ENCODE measurements at places on chromosomes 3 and 15.

DNA sequence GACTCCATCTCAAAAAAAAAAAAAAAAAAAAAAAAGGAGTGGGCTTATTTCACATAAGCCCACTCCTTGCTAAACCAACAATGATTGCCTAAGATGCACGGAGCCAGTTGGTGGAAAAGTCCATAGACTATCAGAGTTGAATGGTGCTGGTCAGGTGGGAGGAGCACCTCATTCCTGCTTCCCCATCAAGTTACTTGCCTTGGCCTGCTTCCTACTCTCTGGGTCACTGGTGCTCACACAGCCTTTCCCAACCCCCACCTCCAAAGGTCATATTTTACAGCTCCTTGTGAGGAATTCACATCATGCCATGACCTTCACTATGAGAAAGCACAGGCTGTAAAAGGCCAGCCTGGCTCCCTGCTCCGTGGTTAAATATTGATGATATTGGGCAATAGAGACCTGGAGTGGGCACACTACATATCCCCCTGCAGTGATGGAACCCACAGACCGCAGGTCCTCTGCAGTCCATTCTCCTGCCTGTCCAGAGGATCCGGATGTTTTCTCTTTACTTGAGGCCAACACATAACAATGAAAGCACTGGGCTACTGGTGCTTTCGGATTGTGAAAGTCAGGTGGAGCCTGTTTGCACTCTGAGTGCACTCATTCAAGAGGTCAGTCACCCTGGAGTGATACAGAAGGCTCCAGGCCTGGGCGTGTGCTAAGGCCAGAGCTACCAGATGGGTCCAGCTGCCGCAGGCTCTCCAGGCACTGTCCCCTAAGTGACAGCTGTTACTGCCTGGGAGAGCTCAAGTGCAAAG is at the start of gene SLC51B:
SLC51B (plus strand) TSS at position 664 of the 758 bp plus-strand sequence. CDS start 4,618 bp downstream, outside the sequence.
- DNase-seq = no peak

GRCh38 chr3:115062009-115062408 is 85.1 kb downstream of the ZBTB20 start:
- no peak for DNase-seq

DNA sequence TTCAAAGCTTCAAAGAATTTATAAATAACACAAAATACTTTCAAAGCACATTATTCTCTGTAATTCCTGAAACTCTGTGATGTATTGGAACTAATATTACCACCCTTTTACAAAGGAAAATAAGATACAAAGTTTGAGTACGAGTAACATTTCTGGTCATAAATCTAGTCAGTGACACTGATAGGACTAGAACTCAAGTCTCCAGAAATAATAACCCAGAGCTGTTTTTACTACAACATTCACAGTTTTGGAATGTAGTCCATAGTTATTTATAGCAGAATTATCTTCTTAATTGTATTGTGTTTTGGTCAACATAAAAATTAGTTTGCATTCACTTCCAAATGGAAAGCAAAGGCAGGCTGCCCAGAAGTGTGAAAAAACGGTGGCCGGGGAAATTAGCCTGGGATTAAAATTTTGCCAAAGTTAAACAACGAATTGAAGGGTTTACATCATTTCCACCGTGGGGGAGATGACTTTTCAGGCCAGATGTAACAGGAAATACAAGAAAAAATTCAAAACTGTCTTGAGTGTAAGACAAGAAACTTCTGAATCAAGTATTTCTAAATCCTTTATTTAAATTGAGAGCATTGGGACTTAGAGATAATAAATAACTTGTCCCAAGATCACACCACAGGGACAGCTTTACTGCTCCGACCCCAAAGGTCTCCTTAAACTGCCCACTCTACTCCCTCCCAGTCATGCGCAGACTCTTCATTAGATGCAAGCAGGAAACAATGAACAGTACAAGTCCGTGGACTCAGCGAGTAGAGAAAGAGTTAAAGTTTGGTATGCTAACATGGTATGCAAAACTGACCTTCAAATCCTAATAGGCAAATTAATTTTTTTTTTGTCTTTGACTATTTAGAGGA is 74.3 kb upstream of the VGLL4 start:
- DNase-seq = no peak

DNA sequence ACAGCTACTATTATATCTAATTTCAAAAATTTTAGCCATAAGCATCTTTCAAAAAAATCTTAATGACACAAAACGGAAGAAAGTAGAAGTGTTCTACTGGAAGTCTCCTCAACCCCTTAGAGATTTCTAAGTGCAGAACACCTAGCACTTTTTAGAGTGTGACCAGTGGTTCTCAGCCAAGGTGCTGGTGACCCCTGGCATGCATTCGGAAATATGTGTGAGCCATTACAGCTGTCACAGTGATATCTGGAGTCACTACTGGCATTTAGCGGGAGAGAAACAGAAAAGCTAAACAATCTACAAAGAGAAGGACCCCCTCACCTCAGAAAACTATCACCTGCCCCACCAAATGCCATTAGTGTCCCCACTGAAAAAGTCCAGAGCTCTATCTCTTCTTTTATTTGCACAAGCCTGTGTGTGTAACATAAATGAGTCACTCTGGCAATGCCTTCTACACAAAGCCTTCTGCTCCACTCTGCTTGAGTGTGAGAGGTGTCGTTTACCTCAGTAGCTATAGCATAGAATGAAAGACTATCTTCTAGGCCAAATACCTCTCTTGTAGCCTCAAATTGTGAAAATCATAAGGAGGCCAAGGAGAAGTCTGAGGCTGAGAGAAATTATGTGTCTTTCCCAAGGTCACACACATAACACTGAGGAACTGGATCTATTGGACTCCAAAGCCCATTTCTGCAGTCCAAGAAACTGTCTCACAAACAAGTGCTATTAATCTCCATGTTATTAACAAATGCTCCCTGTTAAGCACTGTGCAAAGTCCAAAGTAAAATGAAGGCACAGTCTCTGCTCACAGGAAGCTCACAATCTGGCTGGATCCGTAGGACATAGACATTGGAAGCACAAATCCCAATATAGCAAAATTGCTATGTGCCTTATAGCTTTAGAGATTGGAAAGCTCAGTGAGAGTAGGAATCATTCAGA is 28.5 kb upstream of the KCNMB2 start:
- DNase-seq = no peak

- DNase-seq = no peak
Measured at GRCh38 chr15:60087561-60087960, 83.5 kb downstream of the FOXB1 start.

- no peak for DNase-seq
Measured at GRCh38 chr15:67172172-67172571, 82.3 kb downstream of the AAGAB start.

GRCh38 chr3:59895972-59896371 is 846.1 kb upstream of the CFAP20DC start:
- DNase-seq = no peak

GRCh38 chr3:169026543-169027182 is 636.8 kb downstream of the MECOM start:
- DNase-seq = peak; percentile 66

DNA sequence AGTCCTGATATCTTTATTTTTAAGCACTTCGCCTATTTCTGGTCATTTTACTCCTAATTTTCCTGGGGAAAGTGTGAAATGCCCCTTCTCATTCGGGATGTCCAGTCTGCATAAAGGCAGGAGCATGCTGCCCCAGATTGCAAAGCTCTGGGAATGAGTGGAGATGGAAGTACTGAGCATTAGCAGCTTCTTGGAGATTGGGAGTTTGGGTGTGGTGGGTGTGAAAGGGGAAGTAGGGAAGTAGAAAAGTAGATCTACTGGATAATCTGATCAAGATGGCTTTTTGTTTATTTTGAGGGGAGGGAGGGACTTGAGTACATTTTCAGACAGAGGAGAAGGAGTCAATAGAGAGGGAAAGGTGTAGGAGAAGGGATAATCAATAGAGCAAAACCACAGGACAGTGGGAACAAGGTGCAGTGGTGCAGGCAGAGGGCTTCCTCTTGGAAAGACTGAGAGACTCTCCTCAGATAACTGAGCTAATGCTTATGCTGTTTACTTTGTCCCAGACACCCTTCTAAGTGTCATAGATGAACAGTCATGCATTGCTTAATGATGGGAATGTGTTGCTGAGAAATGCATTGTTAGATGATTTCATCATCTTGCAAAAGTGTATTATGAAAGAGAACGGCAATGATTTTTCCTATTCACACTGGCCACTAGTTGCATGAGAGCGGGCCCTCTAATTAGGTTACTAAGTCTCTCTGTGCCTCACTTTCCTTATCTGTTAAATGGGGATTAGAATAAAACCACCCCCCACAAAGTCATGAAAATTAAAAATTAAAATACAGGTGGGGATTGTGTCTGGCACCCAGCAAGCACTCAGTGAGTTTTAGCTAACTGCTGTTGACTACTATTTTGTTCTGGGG is 45.5 kb downstream of the PHLDB2 start:
- no peak for DNase-seq

DNA sequence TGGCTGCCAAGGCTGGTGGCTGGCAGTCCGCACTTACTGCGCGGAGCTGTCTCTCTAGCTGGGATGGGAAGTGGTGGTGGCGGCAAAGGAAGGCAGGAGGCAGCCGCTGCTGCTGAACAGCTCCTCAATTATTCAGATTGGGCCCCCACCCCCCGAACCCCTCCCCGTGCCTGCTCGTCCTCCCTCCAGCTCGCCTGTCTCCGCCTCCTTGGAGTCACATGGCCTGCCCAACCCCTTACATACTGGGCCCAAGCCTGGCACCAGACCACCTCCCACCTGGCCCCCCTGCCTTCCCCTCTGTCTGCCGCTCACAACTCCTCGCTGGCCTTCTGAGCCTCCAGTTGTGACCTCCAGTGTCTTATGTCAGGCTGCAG is at the start of gene SLC7A14:
SLC7A14 (minus strand) TSS at position 139 of the 374 bp plus-strand sequence. CDS start 59,139 bp downstream, outside the sequence.
- peak; percentile 86 for DNase-seq

- DNase-seq = no peak
Measured at GRCh38 chr3:124424396-124424795, 305.9 kb upstream of the UMPS start.

- no peak for DNase-seq
Measured at GRCh38 chr15:40243126-40243810, 4.4 kb downstream of the PAK6 start.

GRCh38 chr3:34000301-34000700 is 201.9 kb downstream of the PDCD6IP start:
- DNase-seq = no peak

- no peak for DNase-seq
Measured at GRCh38 chr3:74535281-74535680, 79.2 kb downstream of the CNTN3 start.

GRCh38 chr3:72666447-72666755 is 181.8 kb downstream of the SHQ1 start:
- no peak for DNase-seq

DNA sequence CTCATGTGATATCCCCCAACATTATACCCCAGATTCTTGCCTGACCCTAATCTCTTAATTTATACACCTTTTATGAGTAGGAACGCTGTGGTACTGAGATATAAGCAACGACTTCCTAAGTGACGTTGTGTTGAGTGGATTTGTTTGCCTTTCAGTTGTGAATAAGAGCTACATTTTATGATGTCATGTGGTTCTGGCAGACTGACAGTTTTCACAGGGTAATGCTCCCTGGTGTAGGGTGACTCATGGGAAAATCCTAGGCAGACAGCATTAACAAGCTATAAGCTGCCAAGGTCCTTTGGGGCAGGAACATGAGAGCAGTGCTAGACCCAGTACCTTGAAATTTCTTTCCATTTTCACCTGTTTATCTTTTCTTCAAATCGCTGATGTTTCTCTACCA is 11.2 kb downstream of the C3orf52 start:
- peak; percentile 80 for DNase-seq

GRCh38 chr3:20064796-20065564 is 24.7 kb downstream of the KAT2B start:
- peak; percentile 27 for DNase-seq

DNA sequence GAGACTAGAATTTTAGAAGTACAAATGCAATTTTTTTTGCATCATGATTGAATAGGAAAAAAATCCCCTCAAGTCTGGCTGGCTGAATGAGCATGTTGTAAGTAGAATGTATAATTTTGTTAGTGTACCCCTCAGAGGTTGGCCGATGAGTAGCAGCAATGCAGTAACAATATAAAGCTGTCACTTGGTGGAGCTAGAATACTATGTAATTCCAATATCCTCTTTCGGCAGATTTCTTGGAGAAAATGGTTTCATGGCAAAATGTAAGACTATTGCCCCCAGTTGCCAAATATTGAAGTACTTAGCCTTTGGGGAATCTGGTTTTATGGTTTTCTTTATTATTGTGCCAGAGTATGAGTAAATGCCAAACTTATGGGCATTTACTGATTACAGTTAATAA is 39.8 kb upstream of the SGO1 start:
- no peak for DNase-seq

DNA sequence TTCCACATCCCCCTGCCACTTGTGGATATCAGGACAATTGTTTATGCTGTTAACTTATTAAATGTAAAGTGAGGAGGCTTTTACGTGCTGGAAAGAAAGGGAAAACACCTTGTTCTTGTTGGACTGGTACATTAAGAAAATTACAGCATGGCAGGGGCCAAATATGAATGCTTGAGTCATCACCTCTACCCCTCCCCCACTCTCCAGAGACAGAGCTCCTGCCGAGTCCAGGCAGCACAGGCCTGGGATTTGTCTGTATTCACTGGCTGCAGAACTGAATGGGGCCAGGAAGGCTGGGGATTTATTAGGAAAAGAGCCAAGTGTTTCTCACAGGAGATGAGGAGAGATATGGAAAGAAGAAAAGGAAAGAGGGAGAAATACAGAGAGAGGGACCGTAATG is 308.9 kb downstream of the EPHB1 start:
- peak; percentile 44 for DNase-seq

DNA sequence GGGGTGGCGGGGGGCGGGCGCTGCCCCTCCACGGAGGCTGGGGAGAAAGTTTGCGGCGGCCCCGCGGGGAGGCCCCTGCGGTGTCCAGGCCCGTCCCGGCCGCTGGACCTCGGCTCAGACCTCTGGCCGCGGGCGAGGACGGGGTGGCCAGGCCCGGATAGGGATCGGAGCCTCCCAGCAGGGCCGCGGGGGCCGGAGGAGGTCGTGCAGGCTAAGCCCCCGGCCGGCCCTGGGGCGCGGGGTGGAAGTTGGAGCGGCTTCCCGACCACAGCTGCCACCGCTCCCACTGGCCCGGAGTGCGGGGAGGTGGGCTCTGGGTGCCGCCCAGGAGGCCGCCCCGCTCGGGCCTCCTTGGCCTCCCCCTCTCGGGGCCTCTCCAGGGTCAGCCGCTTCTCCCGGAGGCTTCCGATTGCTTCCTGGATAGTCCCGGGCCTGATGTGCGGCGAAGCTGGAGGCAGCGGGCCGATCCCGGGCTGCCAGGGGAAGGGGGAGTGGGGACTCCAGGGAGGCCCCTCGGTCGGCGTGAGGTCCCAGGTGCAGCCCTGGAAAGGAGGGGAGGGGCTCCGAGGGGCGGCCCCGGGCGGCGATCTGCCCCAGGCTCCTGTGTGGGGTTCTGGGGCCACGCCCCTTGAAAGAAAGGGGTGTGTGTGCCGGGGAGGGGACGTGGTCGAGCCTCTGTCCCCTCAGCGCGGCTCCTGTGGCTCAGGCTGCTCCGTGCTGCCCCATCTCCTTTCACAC is 907 bp downstream of the PLXNA1 start:
- DNase-seq = peak; percentile 31

- DNase-seq = no peak
Measured at GRCh38 chr3:170442947-170443346, 24.3 kb downstream of the CLDN11 start.

DNA sequence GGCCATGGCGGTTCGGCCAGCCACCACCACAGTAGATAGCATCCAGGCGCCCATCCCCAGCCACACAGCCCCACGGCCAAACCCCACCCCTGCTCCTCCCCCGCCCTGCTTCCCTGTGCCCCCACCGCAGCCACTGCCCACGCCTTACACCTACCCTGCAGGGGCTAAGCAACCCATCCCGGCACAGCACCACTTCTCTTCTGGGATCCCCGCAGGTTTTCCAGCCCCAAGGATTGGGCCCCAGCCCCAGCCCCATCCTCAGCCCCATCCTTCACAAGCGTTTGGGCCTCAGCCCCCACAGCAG is 29.5 kb downstream of the PTPN23 start:
- no peak for DNase-seq

All from NCI-H1436 (cell line).